ENCODE measurements at places on chromosomes 11 and 22.

DNA sequence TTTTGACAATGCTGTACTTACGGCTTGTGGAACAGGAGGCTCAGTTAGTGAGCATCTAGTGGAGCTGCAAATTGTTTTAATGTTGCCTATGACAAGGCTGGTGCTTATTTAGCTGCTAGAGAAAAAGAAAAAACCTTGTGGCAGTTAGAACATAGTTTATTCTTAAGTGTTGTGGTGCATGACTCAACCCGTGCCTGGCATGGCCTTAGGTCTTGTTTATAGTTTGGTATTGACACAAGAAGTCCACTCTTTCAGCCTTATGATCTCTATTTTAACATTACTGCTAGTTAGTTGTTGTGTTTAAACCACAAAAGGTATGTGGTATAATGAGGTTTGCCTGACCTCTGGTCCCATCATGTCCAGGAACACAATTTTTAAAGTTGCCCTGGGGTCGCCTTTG is 744.6 kb downstream of the FAM181B start:
- DNase-seq = no peak

GRCh38 chr11:126400479-126400878 is 45.0 kb downstream of the ST3GAL4 start:
- no peak for DNase-seq

DNA sequence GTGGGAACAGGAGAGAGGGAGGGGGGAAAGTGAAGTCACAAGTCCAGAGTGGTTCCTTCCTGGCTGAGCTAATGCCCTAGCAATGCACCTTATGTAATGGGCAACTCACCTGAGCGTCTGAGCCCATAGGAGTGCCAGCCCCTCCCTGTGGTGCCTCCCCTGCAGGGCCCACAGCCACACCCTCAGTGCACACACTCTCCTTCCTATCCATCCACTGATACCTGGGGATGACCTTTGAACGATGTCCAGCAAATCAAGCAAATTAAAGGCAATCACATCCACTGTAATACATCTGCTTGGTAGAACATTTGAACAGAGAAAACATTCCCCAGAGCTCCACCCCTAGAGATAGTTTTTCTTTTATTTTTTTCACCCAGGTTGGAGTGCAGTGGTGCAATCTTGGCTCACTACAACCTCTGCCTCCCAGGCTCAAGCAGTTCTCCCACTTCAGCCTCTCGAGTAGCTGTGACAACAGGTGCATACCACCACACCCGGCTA is 19.6 kb upstream of the MICAL2 start:
- no peak for DNase-seq

GRCh38 chr11:133053124-133053776 is 479.1 kb downstream of the OPCML start:
- no peak for DNase-seq

DNA sequence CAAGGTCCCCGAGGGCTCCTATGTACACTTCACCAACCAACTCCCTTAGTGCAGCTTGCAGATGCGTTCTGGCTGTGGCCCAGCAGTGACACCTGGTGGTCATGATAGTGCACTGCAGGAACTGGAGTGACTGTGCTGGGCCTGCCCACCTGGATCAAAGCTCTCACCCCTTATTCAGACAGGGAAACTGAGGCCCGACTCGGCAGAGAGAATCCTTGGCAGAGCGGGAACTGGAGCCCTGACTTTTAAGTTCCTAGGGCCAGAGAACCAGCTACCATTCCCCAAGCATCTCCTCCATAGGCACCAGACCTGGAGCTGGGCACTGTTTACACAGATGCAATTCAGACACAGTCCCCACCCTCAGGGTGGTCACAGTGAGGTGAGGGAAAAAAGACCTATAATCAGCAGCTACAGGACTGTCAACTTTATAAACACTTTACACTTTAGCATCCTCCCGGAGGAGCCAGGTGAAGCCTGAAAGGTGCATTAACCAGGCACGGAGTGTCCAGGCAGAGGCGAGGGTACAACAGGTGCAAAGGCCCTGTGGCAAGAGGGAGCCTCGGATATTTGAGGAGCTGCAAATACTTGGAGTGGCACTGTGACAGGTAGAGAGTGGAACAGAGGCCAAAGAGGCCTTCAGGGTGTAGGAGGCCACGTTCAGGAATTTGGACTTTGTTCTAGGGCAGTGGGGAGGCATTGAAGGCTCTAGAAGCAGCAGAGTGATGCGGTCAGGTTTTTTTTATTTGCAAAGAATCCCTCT is 22.0 kb downstream of the RHBDD3 start:
- peak; percentile 26 for DNase-seq

DNA sequence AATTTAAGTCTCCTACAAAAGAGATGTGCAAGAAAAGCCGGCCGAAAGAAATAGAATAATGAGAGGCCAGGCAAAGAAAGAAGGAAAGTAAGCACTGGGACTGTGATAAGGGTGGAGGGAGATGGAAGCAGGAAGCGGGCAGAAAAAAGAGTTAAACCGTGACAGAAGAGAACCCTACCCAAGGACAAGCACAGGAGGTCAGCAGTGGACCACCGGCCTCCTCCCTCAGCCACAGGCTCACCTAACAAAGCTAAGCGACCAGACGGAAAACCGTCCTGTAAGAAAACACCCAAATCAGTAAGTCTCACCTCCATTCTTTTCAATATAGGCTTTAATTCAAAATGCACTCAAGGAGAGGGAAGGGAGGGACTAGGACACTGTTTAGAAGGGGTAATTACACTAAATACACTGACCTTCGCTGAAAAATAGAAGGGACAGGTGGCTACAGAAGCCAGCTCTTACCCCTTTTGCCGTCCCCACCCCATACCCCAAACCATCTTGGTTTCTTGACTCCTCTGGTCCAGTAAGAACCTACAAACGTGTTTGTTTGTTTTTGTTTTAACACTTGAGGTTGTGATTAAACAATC is 1.9 kb downstream of the FAM181B start:
- DNase-seq = no peak

DNA sequence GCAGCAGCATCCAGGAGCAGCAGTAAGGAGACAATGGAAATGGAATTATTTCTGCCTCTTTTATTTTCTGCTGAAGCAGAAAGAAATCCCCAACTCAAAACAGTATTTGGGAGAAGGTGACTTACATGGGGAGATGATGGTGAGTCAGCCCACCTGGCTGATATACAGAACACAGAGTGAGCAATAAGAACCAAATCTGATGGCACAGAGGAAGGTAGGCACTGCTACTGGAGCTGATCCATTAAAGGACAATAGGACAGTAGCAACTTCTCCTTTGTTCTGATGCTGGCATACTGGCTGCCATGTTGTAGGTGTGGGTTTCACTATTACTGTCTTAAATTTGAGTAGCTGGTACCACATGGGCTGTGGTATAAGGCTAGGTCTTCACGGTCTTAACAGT is 45.2 kb downstream of the CLPB start:
- DNase-seq = no peak

- no peak for DNase-seq
Observed at GRCh38 chr11:96267001-96267495, 75.9 kb downstream of the MAML2 start.

DNA sequence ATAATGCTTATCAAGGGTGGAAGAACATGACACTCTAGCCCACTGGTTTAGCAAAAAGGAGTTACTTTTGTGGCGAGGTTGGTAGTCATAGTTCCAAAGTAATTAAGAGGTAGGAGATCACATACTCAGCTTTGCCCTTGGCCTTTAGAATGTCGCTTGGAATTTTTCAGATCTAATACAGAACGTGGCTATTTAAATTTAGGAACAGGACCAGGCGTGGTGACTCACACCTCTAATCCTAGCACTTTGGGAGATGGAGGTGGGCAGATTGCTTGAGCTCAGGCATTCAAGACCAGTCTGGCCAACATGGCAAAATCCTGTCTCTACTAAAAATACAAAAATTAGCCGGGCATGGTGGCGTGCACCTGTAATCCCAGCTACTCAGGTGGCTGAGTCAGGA is 26.1 kb upstream of the ZNRF3 start:
- no peak for DNase-seq

DNA sequence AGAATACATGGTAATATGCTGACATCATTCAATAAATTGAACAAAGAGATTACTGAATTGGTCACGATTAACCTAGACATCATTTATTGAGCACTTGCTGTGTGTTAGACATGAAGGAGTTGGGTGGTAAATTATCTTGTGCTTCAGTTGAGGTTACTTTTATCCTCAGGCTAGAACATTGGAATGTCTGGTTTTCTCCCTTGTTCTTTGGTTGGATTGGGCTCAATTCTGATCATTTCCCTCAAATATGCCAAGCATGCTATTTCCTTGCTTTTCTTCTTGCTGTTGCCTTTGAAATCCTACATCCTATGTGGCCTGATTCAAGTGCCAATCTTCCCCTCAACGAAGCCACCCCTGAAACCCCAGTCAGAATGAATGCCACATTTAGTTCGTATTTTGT is 65.8 kb downstream of the DEUP1 start:
- no peak for DNase-seq
